SK-N-DZ (cell line): ENCODE measurements at places on chromosomes 2 and 18.

DNA sequence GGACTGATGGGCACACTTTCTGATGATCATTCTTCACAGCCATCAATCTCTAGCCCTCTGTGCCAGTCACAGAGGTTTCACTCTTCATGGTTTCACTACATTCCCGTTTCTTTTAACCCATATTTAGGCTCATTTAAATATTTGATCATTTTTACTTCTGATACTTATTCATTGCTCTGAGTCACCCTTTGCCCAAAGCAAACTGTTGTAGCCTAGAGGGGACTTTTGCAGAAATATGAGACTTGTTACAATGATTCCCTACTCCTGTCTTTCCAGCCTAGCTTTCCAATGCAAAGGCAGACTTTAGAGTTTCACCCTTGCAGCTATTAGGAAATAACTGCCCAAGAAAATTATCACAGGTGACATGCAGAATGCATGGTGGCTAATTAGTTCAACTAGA lies 444.2 kb downstream of the PTPRM start:
- DNase-seq, result no peak

DNA sequence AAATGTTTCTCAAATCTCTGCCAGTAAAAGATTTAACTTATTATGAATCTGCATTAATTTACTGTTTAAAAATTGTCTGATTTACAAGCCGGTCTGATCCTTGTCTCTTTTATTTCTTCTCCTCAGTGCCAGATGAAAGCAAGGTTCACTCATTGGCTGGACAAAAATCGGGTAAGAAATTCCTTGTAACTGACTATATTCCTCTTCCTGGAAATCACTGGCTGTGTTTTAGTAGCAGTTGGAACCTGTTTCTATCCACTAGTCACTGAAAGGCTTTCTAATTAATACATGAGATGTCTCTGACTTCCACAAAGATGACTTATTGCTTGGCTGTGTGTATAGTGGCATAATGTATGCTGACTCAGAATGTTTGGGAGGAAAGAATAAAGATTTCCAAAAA lies 436.6 kb upstream of the NRP2 start:
- no peak for DNase-seq

- DNase-seq, result no peak
These were observed 120.0 kb upstream of the TRIB2 start for GRCh38 chr2:12596771-12597170.

GRCh38 chr2:218282173-218282991 lies 9.9 kb downstream of the TMBIM1 start:
- no peak for DNase-seq

DNA sequence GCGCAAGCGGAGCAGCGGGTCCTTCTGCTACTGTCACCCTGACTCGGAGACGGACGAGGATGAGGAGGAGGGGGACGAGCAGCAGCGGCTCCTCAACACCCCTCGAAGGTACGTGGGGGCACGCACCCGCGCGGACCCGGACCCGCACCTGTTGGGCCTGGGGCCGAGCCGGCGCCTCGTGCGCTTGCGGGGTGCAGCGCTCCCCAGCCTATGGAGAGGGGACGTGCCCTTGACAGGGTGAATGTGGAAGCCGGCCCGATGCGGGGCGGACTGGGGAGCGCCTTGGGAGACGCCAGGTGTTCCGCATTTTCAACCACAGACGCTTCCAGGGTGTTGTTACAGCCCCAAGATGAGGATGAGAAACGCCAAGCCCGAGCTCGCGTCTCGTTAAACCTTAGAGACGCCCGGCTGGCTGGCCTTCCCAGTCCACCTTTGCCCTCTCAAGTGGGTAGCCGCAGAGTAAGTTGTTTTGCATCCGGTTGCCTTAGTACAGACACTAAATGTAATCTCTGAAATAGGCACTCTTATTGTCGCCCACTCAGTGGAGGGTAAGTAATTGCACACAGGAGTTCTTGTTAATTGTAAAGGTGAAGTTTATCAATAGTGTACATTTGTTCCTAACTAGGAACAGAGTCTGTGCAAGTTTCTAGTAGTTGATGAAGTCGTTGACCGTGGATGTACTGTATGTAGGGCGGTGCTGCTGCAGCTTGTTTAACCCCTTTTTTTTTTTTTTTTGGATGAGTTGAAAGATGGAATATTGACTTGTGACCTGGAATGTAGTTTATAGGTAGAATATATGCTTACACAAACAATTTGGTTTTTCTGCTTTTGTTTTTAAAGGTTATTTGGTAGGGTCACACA lies 815 bp downstream of the GMCL1 start:
- peak; percentile 23 for DNase-seq

DNA sequence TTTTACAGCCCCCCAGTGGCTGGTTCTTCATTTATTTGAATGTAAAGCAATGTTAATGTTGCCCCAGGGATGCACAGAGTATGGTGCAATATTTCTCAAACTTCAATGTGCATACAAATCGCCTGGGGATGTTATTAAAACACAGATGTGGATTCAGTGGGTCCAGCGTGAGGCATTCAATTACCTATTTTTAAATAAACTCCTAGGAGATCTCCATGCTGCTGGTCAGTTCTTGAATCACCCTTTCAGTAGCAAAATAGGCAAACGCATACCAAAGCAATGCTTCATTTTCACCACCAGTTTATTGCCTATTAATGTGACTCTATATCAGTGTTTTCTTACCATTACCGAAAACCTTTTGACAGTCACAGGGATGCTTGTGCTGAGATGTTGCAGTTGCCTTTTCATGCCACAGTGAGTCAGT lies 530.7 kb downstream of the CBLN2 start:
- no peak for DNase-seq

DNA sequence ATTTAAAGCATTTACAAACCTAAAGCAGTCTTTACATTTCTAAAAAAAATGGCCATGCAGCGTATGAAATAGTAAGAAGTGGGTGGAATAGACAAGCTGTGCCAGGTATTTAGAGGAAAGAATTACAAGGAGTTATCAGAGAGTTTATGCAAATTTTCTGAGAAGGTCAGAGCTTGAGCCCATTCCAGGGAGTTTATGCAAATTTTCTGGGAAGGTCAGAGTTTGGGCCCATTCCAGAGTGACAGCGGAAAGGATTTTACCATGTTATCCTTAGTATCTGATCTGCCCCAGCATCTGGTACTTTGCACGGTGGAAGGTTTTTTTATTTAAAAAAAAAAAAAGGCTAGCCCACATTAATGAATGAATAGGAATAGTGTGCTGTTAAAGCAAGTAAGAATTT lies 1.4 kb upstream of the DOK6 start:
- no peak for DNase-seq

- no peak for DNase-seq
These were observed 330.3 kb upstream of the FIGN start for GRCh38 chr2:164066095-164066494.

- DNase-seq, result no peak
These were observed 17.2 kb upstream of the NMI start for GRCh38 chr2:151306621-151307020.

GRCh38 chr2:45856391-45857274 lies 205.2 kb downstream of the PRKCE start:
- DNase-seq, result no peak

DNA sequence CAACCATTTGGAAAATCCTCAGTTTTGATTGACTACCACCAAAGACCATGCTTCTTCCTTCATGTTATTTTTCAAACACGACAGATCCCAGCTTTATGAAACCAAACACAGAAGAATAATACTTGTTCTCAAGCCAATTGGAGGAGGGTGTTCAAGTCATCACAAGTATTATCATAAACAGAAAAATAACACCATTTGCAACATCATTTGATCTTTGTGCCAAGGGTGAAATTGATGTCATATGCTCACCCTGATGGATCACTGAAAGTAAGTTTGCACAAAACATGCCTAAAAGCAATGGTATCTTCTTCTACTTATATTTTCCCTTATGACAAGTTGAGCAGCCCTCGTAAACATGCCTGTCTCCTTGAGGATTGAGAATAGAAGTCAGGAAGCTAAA lies 448.0 kb upstream of the ZEB2 start:
- DNase-seq, result no peak

DNA sequence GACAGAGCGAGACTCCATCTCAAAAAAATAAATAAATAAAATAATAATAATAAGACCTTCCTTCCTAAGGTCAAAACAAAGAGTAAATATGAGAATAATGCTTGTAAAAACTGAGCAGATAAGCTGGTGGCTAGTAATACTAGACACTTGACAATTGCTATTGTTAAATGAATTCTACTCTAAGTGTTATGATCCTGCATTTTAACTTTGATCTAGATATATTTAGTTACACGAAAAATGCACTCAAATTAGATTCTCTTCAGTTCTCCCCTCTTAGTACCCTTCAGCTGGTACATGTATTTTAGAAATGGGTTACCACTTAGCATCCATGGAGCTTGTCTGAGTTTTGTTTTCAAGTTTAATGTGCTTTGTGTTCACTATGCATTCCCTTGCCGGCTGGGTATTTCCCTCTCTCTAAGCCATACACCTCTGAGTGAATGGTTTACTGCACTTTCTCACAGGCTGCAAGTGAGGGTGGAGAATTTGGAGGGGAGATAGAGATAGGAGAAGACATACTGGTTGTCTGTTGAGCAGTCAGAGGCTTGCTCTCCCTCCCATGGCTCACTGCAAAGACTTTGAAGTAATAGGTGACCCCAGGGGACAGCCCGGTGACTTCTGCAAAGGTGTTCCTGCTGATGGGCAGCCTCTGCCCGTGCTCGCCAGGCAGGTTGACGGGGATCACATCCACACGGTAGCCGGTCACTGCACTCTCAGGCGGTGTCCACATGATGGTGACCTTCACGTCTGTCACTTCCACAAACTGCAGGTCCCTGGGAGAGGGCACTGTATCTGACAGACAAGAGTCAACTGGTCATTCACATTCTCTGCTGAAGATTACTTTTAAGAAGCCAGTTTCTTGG lies 29.9 kb downstream of the FN1 start:
- no peak for DNase-seq

DNA sequence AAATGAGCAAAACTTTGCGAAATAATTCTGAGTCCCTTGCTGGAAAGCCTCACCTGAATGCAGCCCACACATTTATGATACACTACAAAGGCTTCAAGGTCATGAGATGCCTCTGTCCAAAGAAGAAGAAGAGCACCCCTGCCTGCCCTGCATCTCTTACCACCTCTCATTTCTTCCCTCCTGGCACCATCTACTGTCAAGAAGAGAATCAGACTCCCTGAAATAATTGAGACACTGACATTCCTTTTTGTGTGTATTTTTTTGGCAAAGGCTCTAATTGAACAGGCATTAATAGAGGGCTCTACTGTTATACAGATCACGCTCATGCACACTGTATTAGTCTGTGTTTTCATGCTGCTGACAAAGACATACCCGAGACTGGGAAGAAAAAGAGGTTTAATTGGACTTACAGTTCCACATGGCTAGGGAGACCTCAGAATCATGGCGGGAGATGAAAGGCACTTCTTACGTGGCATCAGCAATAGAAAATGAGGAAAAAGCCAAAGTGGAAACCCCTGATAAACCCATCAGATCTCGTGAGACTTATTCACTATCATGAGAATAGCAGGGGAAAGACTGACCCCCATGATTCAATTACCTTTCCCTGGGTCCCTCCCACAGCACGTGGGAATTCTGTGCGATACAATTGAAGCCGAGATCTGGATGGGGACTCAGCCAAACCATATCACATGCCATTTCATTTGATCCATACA lies 176.3 kb downstream of the ALPK2 start:
- DNase-seq, result no peak

GRCh38 chr18:72391951-72392350 lies 152.2 kb downstream of the CBLN2 start:
- DNase-seq, result peak; percentile 6

DNA sequence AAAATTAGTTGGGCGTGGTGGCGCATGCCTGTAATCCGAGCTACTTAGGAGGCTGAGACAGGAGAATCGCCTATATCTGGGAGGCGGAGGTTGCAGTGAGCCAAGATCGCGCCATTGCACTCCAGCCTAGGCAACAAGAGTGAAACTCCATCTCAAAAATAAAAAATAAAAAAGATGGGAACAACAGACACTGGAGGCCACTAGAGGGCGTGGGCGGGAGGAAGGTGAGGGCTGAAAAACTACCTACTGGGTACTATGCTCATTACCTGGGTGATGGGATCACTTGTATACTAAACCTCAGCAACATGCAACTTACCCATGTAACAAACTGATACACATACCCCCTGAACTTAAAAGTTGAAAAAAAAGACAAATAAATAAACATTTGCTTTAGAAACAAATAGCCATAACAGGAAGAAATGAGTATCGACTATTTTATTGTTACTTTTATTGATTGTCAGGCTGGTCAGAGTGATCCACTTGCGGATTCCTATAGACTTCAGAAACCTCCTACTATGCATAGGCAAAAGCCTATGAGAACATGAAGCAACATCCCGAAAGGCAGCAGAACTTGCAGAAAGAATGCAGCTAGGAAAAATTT lies 61.0 kb downstream of the TMEM163 start:
- DNase-seq, result no peak

DNA sequence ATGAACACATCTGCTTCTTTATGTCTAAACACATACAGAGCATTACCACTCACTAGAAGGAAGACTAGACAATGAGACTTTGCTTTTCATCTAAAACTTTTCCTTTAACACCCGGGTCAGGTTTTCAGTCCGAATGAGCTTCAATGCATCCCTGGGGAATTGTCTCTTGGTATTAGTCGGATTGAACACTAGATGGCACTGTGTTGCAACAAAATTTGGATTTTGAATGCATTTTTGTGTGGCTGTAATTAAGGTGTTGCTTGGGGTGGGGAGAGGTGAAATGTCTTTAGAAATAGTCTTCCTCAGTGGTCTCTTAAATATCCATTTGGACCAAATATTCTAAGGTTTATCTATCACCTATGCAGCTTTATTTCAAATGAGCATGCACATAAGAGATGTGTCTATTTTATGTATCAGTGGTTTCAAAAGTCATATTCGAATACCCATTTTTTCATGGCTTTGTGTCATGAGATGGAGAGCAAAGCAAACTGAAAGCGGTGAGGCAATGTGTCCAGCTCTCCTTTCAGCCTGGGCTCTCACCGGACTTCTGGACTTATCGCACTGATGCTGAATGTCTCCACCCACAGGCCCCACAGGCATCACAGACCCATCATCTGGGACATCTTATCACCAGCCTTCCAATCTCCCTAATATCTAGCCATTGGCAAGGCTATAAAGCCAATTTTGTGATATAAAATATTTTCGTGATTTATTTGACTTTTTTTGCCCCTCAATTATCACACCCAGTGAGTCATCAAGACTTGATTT lies 510.3 kb downstream of the RNF144A start:
- DNase-seq, result peak; percentile 77
